Left ventricle myocardium superior (tissue), 1 donor: ENCODE measurements at places on chromosomes 7 and 10. TPM values are rescaled to one million over a fixed set of nuclear protein-coding genes. Genes with fewer than 3 reads are reported as not detected.

Gene ELN
- total RNA-seq, result 29.0 TPM

Gene PRLHR
- total RNA-seq, result not detected

Gene FGFBP3
- 0.27 TPM for total RNA-seq

Gene GALNT17
- 57.9 TPM for total RNA-seq

Gene ACTR3C
- 4.0 TPM for total RNA-seq

Gene SKAP2
- 5.5 TPM for total RNA-seq

Gene DMTF1
- 24.4 TPM for total RNA-seq

Gene CPVL
- 72.6 TPM for total RNA-seq

Gene SUN1
- 186 TPM for total RNA-seq

Gene NPFFR1
- total RNA-seq, result 0.02 TPM

Gene CYP17A1
- total RNA-seq, result not detected

Gene GPR37
- total RNA-seq, result not detected

Gene FAM25G
- not detected for total RNA-seq

Gene TYSND1
- 6.6 TPM for total RNA-seq

Gene RBP3
- total RNA-seq, result not detected

Gene PAX4
- not detected for total RNA-seq

Gene PRRT4
- total RNA-seq, result 1.6 TPM

Gene UPK3BL2
- 2.9 TPM for total RNA-seq

Gene LAMB1
- total RNA-seq, result 56.1 TPM

Gene LBX1
- total RNA-seq, result not detected

Gene FKBP6
- not detected for total RNA-seq

Gene EN2
- not detected for total RNA-seq

Gene ZNF680
- 21.8 TPM for total RNA-seq

Gene CCDC126
- 11.4 TPM for total RNA-seq
